ENCODE measurements at places on chromosomes 2 and 18.
A peak's percentile ranks its signal among the peaks of the same experiment; 100 is the strongest.

GRCh38 chr2:148614014-148614321 lies 30.6 kb upstream of the EPC2 start:
- no peak for DNase-seq

DNA sequence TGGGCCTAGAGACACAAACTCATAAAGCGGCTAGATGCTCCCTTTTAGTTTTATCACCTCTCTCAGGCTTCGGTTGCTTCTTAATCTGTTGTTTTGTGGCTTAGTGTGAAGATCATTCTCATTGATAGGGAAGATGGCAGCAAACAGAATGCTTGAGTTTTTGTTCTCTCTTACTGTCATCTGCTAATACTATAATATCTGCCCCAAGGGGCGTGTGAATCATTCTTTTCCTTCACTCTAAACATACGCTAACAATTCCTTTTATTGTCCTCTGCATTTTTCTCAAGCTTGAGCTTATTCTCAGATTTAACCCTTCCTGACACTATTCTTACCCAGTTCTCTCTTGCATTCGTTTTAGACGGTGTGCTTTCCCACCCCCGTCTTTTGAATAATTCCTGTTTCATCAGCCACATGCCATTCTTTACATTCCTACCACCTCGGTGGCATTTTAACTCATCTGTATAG lies 323.9 kb upstream of the NRP2 start:
- DNase-seq, result no peak

DNA sequence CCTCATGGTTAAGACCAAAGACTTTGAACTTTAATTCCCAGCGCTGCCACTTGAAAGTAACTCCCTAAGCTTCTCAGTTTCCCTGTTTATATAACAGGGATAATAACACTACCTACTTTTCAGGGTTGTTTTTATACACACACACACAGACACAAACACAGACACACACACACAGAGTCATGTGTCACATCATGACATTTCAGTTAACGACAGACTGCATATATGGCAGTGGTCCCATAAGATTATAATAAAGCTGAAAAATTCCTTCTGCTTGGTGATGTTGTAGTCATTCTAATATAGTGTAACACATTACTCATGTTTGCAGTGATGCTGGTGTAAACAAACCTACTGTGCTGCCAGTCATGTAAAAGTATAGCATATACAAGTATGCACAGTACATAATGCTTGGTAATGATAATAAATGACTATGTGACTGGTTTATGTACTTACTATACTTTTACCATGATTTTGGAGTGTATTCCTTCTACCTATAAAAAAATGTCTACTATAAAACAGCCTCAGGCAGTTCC lies 89.2 kb upstream of the ITGA4 start:
- no peak for DNase-seq

GRCh38 chr2:43212931-43213330 lies 13.5 kb downstream of the ZFP36L2 start:
- DNase-seq, result no peak

GRCh38 chr2:46548521-46549144 lies 69.3 kb downstream of the TMEM247 start:
- no peak for DNase-seq

DNA sequence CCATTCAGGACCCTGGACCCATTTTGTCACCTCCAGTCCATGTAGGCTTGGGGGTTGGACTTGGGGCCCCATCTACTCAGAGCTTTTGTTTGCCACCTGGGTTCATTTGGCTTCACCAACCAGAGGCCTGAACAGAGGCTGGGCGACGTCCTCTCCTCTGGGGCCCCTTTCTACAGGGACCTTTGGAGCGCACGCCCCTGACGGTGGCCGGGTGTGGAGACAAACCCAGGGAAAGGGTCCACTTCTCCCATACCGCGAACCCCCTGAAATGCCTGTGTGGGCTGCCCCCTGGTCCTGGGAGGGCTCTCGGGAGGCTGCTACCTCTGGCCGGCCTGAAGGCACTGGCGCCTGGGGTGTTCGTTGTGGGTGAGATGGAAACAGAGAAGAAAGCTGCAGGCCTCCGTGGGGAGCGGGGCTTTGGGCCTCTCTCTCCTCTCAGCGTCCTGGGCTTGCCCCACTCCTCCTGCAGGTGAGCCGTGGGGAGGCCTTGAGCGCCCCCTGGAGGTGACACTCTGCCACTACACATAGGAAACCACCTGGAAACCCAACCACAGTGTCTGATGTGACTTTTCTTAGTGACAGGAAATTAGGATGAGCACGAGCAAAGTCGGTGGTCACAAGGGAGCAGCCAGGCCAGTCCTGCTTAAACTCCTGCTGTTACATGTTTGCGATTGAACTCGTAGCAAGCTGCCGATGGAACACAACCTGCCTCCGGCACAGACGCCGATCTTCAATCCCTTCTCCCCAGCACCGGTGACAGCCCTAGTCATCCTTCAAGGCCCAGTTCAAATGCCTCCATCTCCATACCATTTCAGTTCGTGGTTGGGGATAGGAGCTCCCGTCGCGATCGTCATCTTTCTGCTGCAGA lies 12.0 kb upstream of the NTSR2 start:
- DNase-seq, result peak; percentile 11

DNA sequence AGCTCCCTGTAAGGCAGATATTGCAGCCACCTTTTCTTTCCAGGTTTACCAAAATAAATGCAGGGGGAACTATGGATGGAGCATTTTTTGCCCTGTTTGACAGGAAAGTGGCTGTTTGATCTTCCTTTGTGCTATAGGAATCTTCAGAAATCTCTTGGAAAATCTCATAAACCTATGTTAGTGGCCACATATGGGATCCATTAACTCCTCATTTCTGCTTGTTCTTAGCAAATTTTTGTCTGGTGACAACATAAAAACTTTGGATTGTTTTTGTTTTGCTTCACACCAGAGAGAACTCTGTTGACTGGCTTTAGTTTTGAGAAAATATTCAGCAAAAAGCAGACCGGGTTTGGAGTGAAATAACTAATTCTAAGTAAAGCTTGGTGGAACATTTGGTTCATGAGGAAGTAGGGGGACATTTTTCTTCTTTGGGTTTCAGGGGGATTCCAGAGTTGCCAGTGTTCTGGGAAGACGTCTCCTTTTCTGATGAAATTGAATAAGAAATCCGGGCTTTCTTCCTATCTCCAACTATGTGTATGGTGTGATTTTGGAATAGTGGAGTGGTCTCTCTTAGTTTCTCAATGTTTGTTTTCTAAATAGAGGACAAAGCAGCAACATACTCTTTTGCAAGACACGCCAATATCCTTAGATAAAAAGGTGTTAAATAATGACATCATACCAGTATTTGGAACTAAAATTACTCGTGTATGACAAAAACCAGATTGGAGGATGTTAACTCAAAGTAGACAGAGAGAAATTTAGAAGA lies 174.4 kb downstream of the ICOS start:
- no peak for DNase-seq

GRCh38 chr2:230362030-230362691 lies 35.2 kb downstream of the SP140L start:
- DNase-seq, result no peak

DNA sequence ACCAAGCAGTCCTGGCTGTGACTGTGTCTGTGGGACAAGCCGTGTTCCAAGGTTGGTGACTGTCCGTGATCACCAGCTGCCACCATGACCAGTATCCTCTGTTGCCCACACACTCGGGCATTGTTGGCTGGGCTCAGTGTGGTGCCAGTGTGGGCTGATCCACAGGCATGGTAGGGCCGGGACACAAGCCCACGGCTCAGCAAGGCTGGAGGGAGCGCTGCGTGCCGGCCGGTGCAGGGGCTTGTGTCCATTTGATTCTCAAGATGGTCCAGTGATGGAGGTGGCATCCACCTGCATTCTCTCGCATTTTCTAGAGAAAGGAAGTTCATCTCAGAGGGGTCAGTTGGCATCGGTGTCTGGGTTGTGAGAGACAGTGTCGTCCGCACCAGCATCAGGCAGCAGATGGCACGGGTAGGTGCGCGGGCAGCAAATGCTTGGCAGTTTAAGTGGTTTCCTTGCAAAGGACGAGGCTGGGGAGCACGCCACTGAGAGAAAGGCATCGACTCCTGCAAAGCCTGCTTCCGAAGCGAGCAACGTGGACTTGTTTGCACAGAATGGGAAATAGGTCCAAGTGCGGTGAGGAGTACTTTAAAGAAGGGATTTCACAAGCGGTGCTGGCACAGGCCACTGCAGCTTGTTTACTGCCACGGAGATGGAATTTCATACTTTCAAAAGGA lies 20.9 kb downstream of the TWIST2 start:
- no peak for DNase-seq

GRCh38 chr2:204325468-204325867 lies 219.8 kb upstream of the PARD3B start:
- DNase-seq, result peak; percentile 2

DNA sequence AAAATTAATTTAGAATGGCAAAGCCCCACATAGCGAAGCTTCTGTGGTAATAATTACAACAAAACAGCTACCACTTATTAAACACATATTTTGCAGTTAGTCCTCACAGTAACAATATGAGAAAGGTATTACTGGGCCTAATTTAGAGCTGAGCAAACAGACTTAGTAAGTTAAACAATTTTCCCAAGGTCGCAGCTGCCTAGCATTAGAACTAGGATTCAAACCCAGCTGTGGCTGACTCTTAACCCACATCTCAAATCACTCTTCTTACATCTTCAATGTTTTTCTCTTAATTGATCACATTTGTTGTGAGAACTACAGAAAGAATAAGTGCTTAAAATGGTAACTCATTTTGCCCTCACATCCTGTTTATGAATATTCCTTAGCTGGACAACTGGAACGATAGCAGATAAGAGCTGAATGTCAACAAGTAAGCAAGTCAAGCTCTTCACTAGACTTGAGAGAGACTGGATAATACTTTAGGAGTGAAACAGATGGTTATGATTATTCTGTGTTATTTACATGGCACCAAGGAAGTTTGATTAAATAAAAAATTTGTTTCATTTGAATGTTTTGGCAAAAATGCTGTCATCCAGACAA lies 59.4 kb upstream of the TMEM17 start:
- no peak for DNase-seq

DNA sequence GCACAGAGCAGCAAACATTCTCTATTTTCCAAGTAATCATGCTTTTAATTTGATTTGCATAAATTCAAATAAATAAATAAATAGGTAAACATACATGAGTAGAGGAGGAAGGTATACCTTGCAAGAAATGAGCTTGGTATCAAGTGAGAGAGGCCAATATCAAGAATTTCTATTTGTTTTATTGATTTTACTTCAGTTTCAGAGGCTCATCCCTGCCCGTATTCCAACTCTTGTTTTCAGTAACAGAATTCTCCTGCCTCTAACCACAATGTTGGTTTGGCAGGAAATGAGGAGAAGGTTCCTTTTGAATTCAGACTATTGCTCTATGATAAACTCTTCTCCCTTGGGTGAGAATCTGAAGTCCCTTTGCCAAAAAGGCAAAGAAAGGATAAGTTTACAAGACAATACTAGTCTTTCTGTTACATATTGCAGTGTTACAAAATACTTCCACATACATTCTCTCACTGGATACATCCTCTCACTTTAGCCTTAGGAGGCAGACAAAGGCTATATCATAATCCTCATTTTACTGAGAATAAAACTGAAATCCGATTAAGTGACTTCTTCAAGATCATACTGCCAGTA lies 68.3 kb upstream of the ZNF397 start:
- no peak for DNase-seq

- DNase-seq, result no peak
Observed at GRCh38 chr18:76314496-76314895, 180.5 kb downstream of the ZNF516 start.

- DNase-seq, result no peak
Observed at GRCh38 chr2:20470211-20470610, 23.3 kb downstream of the RHOB start.

GRCh38 chr18:2896990-2897389 lies 50.2 kb downstream of the EMILIN2 start:
- DNase-seq, result no peak

DNA sequence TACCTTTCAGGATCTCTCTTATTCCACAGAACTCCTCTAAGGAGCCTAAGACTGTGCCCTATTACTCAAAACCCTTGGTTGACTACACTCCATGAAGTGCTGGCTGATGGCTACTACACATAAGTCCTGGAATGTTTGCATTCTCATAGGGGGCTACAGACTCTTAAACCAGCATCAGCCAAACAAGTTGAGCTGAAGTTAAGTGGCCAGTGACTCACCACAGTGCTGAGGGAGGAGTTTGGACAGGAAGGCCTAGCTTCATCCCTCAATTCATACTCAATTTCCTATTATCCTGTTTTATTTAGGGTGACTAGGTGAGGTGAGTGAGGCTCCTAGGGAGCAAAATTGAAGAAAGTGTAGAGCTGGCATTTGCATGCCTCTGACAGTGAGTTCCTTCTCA lies 246.7 kb downstream of the SMAD2 start:
- no peak for DNase-seq

DNA sequence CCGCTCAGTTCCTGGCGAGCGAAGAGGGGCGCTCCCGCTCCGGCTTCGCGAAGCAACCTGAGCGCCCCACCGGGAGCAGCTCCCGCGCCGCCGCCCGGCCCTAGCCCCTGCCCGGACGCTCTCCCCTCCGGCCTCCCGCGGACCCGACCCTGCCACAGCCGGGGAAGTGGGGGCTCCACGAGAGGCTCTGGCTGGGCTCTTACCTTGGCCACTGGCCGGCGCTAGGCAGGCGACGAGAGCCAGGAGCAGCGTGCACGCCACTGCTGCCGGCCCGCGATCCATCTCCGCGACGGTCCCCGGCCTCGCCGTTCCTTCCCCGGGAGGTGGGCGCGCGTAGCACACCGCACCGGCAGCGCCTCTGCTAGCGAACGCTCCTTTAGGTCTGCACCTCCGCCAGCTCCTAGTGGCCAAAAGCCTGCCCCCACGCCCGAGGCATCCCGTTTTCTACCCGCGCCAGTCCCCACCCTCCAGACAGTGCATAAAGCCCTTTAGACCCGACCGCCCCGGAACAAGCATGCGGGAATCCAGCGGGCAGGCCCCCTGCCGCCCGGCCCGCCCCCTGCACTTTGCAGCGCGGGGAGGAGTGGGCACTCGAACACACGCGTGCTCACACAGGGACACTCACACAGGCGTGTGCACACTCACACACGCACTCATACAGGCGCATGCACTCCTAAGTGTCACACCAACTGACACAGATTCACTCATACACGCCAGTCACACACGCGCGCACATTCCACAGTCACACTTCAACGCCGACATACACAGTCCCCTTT lies at the start of gene LRP2:
LRP2 (minus strand) TSS at position 417 of the 776 bp plus-strand sequence; CDS start at position 282, 135 bp downstream.
- no peak for DNase-seq

GRCh38 chr2:162928356-162928755 lies 89.8 kb upstream of the KCNH7 start:
- DNase-seq, result no peak

GRCh38 chr2:160431441-160431840 lies 62.2 kb downstream of the RBMS1 start:
- DNase-seq, result no peak

DNA sequence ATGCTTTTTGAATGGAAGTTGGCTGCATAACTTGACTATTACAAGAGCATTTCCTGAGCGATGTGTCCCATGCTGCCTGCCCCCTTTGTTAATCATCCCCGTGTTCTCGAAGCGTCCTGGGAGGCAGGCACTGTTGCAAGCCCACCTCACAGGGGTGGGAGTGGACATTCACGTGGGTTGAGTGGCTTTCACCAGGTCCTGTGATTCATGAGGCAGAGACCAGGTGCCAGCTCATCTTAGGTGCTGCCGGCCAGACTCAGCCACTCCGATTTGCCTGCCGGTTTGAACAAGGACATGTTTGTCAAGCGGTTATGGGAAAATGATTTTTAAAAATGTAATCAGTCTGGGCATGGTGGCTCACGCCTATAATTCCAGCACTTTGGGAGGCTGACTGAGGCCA lies 112.5 kb downstream of the ZNF532 start:
- DNase-seq, result no peak

Data from stimulated activated CD8-positive, alpha-beta memory T cell treated with anti-CD3 and anti-CD28 coated beads, Interleukin-15, amount 100 ng/mL, for 1 hour (primary cell).